Stimulated activated CD8-positive, alpha-beta memory T cell treated with anti-CD3 and anti-CD28 coated beads, Interleukin-4, amount 100 ng/mL, for 1 hour (primary cell): ENCODE measurements at places on chromosomes 7 and 10.
A peak's percentile ranks its signal among the peaks of the same experiment; 100 is the strongest.

GRCh38 chr7:55733241-55734140 lies 129.1 kb downstream of the SEPTIN14 start:
- no peak for DNase-seq

DNA sequence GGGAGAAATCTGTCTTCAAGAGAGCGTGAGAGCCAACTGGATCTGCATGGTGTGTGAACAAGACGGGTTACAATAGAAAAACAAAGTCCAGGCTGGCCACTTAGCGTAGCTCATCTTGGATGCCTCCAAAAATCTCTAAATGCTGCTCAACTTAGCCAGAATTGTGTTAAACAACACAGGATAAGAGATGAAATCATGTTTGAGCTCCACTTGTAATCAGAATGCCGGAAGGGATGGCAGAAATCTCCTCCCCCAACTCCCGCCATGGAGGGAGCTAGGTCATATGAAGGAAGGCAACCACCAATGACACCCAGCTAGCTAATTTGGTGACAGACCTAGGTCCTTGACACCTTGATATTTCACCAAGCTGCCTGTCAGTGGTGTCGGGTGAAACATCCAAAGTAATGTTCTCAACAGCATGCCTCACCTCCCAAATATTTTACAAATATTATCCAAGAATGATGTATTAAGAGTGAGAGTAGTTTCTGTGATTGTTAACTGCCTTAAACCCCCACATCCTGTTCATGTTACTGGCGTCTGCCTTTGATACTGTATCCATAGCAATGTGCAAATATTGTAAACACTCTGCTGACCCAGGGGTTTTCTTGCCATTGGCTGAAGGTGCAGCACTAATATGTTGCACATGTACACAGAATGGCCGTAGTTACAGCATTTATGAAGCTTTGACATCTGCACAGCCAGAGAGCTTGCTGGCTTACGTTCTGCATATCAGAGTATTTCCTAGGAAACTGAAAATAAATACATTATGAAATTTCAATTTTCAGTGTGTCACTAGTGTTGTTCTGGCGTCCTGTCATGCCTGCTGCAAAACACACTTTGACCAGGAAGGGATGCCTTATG lies 25.8 kb downstream of the TMEM254 start:
- DNase-seq: no peak

GRCh38 chr7:89618274-89618673 lies 536.0 kb upstream of the STEAP1 start:
- DNase-seq: no peak

GRCh38 chr10:132018446-132018845 lies 36.7 kb upstream of the BNIP3 start:
- no peak for DNase-seq

- no peak for DNase-seq
These were observed 88.4 kb upstream of the MPP7 start for GRCh38 chr10:28391283-28391682.

DNA sequence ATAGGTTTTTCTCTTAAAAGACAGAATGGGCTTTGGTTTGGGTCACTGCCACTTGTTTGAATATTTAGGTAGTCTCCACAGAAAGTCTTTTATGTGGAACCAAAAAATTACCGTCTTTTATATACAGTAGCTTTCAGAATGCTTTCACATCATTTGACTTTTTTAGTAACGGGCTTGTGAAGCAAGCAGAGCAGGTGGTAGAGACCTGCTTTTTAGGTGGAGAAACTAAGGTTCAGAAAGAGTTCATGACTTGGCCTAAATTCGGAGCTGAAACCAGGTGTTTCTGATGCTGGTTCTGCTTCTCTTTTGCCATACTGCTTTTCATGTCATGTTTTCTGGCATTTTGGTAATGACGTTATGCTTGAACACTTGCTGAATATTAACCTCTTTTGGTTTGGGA lies 36.3 kb downstream of the GARS1 start:
- DNase-seq: no peak

- DNase-seq: peak; percentile 15
These were observed 655 bp downstream of the KLHL7 start for GRCh38 chr7:23106057-23106822.

DNA sequence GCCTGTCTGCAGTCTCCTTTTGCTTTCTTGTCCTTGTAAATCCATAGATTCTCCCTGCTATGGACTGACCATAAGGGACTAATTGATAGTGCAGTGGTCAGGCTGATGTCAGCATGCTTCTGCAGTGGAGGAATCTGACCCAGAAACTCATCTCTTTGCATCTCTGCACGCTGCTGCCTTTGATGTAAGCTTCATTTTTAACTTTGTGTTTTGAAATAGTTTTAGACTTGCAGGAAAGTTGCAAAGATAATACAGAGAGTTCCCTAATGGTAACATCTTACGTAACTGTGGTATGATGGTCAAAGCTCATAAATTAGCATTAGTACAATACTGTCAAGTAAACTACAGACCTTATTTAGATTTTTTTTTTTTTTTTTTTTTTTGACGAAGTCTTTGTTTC lies 89.6 kb downstream of the GALNT17 start:
- no peak for DNase-seq

DNA sequence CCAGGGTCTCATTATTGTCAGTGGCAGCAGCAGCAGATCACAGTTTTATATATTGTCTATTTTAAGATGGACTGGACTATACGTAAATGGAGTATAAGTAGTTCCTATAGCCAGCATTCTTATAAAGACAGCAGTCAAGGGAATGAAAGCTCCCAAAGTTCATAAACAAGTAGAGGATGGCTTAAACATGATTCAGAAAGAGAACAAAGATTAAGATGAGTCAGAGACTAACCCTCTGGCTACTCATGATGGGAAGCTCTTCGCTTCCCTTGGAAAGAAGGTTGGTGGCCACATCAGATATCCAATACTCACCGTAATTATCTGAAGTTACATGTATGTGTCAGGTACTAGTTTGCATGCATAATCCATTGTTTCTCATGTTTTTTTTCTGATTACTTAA lies 277.0 kb downstream of the INHBA start:
- DNase-seq: no peak
